ENCODE measurements at places on chromosomes 6 and 20.
A peak's percentile ranks its signal among the peaks of the same experiment; 100 is the strongest.

DNA sequence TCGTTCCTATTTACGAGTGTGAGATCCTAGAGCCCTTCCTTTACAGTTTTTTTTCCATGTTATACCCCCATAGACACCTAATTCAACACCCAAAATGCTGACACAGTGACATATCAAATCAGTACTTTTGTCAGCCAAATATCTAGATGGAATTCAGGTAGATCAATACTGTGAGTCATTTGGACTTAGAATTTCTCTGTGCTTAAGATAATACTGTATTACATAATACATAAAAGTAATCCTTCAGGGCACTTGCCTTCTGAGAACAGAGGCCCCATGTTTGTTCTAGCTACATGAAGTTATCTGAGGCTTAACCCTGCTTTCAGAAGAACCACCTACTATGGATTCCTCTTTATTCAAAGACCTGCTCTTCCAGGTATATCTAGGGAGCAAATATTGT is 623.1 kb downstream of the PHF3 start:
- no peak for DNase-seq

GRCh38 chr6:110328259-110328658 is 29.9 kb downstream of the METTL24 start:
- DNase-seq = no peak

DNA sequence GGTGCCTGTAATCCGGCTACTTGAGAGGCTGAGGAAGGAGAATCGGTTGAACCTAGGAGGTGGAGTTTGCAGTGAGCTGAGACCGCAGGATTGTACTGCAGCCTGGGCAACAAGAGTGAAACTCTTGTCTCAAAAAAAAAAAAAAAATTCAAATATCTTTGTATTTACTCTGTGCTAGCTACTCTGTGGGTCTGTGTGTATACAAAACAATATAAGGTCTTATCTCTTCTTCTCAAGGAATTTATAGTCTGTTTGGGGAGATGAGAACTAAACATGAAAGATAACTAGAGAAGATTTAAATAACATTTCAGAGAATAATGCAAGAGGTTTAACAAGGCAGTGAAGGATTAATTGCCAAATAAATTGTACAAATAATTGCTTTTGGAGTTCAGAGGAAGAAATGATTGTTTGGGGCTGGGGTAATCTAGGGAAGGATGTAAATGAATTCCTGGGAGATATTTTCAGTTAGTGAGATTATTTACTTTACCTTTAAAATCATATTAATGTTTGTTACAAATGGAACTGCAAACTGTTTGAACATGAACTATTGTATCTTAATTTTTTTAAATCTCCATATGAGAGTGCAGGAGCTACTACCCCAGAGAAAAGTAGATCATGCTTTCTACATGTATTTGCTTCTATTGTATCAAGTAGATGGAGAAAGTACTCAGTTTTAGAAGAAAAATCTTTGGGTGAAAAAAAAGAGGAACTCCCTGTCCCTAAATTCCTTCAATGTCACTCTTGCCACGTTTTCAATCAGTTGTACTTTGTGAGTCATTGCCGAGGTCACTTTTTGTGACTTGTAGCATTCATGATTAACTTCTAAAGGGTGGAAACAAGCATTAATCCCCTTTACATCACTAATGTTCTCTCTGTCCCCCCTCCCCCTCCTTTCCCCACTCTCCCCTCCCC is 39.0 kb downstream of the NCOA3 start:
- DNase-seq = peak; percentile 72

DNA sequence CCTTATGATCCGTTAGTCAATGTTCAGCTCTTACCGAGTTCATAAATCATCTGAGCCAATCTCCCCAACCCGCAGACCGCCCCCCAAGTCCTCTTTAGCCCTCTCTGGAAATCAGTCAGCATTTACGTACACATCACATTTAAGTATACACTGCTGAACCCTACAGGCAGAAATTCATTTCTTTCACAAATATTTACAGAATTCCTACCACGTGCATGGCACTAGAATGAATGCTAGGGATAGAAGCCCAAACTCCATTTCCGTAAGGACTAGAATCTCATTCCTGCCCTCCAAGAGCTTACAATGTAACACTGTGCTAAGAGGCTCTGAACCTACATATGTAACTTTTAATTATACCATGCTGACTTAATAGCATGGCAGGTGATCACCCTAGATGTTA is 1.8 kb downstream of the OSER1 start:
- no peak for DNase-seq

GRCh38 chr20:32621071-32621890 is 36.1 kb upstream of the NOL4L start:
- DNase-seq = no peak

DNA sequence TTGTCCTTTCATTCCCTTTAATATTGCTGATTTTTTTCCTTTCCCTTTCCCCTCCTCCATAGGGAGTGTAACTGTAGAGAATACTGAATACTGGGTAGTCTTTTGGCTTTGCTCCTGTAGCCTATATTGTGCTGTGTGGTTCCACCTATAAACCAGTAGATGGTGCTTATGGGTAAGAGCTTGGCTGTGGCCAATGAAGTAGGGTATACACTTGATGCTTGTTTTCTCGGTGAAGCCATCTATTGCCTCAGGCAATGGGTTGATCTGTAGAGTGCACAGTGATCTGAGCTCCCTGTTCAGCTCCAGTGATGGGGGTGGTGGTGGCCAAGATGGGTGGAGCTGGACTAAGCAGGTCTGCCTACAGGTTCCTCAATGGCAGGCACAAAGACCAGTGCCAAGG is 203.3 kb upstream of the IMPG1 start:
- DNase-seq = no peak

DNA sequence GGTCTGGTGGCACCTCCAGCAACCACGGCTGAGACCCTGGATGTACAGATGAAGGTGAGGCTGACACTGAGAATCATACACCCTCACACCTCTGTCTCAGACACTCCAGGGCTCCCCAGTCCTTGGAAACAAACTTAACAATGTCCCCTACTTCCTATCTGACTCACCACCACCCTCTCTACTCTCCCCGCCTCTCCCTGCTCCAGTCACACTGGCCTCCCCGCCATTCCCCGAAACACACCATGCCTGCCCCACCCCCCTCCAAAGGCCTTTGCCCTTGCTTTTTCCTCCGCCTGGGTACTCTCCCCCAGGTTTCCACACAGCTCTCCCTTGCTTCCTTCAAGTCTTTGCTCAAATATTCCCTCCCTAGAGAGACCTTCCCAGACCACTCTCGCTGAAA is 16.3 kb downstream of the BPI start:
- DNase-seq = no peak

DNA sequence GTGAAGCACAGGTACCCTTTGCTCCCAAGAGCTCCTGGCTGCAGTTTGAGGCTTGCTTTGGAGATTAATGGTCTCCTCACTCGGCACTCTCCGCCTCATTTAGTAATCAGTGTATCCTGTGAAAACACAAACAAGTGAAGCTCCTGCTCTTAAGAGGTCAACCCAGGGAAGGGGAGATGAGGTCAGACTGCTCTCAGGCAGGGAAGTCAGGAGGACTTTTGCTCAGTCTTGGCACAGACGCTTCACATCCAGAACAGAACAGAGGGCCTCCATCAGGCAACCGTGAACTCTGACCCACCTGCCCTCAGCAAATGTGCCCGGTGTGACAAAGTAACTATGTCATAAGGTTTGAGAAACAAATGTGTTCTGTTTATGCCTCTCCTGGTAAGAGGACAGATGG is 428.8 kb upstream of the JARID2 start:
- DNase-seq = no peak
